ENCODE measurements at places on chromosomes 4 and X. TPM values are rescaled to one million over a fixed set of nuclear protein-coding genes. Genes with fewer than 3 reads are reported as not detected.

GRCh38 chr4:159607809-159608208 lies 504.9 kb downstream of the RAPGEF2 start:
- peaks cover 11% of the 10 kb centered on the region for H3K36me3 ChIP-seq
- peaks cover 6% of the 10 kb centered on the region for H3K4me1 ChIP-seq
- no peak overlapping the region for H3K4me3 ChIP-seq
- no peak for DNase-seq

The TMSB15C gene
- total RNA-seq: 18.7 TPM

The UGT2B10 gene
- not detected for total RNA-seq

The GLRB gene
- 8.4 TPM for total RNA-seq

All from neural crest cell (in vitro differentiated cells).